ENCODE measurements at places on chromosomes 12 and 14.

GRCh38 chr14:95495538-95496025 is 20.9 kb downstream of the SYNE3 start:
- no peak for DNase-seq

GRCh38 chr12:106074706-106075392 is 63.9 kb downstream of the NUAK1 start:
- no peak for DNase-seq

- DNase-seq = peak; percentile 88
Observed at GRCh38 chr12:38904537-38905479, 583 bp downstream of the CPNE8 start.

GRCh38 chr12:2346416-2346815 is 293.6 kb downstream of the CACNA1C start:
- no peak for DNase-seq

DNA sequence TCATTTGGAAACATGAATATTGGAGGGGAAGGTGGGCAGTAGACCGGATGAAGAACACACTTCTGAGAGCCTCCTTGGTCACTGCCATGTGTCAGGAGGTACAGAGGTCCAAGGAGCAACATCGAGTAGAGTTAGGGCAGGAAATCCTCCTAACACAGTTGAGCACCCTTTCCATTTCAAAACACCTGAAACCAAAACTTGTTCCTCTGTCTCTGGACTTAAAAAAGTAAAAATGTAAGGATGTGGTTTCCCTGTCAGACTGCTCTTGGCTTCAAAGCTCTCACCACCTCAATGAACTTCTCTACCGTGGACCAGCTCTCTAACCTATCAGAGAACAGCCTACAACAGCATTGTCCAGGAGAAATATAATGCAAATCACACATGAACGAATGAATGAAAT is 573.9 kb downstream of the NOVA1 start:
- DNase-seq = no peak

DNA sequence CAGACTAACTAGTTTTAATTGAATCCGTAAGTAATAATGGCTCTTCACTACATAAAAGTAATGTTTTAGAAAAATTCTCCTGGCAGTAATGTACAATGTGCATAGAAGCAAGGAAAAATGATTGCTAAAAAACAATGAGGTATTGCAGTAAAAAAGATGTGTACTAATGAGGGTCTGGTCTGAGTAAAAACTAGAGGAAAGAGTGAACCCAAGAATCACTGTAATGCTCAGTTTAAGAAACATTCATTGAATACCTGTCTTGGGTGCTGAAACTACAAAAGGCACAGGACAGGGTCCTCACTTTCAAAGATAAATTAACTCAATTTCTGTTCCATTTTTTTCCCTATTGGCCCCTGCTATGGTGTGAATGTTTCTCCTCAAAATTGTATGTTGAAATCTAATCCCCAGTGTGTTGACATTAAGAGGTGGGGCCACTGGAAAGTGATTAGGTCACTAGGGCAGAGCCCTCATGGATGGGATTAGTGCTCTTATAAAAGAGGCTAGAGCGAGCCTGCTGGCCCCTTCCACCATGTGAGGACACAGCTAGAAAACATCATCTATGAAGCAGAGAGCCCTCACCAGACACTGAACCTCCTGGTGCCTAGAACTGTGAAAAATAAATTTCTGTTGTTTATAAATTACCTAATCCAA is 51.6 kb downstream of the RPS6KA5 start:
- no peak for DNase-seq

DNA sequence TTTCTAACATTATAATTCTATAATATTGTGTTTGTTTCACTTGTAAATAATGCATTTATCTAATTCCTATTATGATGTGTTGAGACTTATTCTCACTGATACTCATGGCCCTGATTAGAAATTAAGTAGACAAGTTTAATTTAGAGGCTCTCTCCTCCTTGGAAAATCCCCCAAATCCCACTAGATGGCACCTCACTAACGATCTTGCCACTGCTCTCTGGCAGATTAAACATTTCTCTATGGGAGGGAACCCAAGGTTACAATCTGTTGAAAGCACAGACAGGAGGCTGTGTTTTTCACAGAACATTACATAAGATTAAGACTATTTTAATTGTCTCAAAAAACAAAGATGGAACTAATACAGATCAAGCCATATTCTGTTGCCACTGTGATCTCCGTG is 318.7 kb downstream of the LRFN5 start:
- DNase-seq = no peak

DNA sequence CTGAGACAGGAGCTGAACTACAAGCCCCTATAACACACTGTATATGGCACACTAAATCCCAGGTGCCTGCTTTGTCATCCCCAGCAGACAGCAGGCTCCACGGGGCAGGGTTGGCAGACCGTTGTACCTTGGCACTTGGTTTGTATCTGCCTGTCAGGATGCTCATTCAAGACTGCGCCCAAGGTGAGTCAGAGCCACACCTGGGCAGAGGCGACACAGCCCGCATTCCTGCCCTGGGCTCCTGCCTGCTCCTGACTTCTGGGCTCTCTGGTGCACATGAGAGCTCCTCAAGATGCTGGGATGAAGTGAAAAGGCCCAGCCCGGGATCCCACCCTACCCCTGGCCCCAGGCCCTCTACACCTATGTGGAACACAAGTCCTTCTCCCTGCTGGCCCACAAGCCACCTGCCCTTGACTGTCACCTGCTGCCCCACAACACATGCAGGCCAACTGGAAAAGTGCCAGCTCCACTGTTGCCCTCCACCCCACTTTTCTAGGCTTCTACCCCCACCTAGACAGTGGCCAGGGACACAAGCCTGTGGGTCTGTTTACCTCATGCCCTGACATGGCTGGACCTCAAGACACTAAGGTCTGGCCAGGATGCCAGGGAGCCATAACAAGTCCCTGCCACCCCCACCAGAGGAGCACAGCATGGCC is 30.8 kb upstream of the PNMA1 start:
- no peak for DNase-seq

- no peak for DNase-seq
Observed at GRCh38 chr14:88421286-88421685, 35.8 kb downstream of the SPATA7 start.

- no peak for DNase-seq
Observed at GRCh38 chr14:102722646-102723045, 54.6 kb upstream of the TRAF3 start.

DNA sequence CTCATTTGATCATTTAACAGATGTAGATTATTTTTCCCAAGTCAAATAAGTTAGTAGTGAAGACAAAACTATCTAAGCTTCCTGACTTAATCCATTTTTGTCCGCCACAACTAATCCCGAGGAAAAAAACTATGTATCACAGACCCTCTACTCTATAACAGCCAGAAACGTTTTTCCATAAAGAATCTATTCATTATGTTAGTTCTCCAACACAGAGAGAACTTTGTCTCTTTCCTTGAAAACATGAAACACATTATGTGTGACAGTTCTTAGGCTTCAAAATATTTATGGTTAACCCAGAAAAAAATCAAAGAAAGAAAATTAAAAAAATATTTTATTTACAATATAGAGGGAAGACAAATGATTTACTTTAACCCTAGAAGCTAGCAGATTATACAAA is 100.1 kb downstream of the PLEKHG7 start:
- DNase-seq = no peak

- DNase-seq = no peak
Observed at GRCh38 chr14:26206640-26207039, 391.2 kb downstream of the NOVA1 start.

GRCh38 chr12:2432856-2433255 is 361.9 kb upstream of the FKBP4 start:
- no peak for DNase-seq

DNA sequence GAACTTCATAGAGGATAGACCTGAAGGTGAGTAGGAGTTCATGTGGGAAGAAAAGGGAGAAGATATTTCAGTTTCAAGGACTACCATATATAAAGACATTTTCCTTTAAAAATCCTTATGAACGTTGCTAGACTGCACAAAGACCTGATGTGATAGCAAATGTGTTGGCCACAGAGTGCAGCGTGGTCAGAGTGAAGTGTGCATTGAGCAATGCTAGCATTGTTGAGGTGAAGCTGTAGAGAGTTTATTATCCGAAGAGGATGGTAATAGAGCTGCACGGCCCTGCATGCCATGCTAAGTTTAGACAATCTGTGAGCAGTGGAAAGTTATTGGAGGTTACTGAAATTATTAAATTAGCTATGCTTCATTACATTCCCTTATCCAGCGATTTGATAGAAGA is 413.0 kb downstream of the CCDC91 start:
- DNase-seq = no peak

- no peak for DNase-seq
Observed at GRCh38 chr14:80055226-80055625, 156.1 kb downstream of the DIO2 start.

DNA sequence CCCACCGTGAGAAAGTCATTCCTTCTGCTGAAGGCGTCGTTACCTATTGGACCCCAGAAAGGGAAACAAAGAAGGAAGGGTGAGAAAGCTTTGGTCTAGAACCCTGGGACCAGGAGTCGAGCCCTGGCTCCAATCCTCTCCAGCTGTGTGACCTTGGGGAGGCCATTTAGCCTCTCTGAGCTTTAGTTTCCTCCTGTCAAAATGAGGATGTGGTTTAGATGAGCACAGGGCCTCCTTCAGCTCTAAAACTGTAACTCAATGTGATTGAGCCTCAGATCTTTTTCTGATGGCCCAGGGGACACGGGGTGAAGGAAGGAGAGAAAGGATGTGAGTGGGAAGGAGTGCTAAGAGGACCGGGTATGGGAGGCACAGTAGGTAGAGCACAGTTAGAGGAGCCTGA is 7.7 kb downstream of the JDP2 start:
- no peak for DNase-seq

DNA sequence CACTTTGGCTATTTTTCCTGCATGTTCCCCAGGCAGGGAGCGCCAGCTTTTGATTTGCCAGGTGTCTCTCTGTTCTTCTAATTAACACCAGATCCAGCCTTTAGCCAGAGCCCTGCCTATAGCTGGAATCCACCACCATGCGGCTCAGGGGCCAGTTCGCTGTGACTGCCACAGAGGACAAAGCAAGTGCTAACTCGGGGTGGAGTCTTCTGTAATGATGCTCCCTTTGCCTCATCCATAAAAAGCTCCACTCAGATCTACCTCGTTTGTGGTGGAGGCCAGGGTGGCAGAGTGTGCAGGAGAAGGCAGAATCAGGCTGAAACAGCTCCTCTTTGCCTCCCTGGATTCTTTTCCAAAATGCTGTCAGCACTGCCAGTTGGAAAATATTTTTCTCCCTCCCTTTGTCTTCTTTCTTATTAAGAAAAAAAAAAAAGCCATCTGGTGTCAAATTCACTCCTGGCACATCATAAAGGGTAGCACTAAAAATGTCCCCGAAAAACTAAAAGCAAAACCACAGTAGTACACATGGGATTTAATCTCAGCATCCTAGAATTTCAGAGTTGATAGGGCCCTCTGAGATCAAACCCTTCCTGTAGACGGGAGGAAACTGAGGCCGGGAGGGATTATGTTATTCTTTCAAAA is 18.0 kb upstream of the CTDSP2 start:
- DNase-seq = no peak

- no peak for DNase-seq
Observed at GRCh38 chr12:124238886-124239285, 56.0 kb upstream of the RFLNA start.

DNA sequence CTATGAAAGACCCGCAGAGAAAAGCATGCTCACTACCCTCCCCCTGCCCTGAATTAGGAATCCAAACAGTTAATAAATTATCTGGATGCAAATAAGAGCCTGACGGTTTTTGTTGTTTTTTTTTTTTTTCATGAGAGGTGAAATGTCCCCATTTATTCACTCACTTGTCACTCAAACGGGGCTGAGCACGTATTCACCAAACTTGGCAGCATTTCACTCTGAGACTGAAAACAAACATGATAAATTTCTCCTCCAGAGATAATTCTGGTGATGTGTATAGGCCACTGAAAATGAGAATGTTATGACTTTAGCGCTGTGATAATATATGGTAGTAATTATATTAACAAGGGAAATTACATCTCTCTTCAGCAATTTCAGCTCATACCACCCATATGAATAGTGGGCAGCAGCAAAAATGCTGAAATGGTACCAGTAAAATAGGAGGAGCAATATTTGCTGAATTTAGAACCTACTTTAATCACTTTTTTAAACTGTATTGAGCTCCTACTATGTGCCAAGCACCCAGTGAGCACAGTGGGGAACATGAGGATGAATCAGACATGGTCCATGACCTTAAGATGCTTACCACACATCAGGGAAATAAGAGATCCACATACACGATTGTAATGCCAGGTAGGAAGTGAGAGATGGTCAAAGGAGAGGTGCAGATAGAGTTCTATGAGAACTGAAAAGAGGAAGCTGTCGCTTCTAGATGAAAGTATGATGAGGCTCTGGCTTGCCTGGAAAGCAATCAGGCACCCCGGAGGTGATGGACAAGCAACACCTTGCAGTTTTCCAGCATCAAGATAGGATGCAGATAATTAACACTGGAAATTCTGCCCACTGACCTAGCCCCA is 286.5 kb upstream of the TMPO start:
- no peak for DNase-seq

DNA sequence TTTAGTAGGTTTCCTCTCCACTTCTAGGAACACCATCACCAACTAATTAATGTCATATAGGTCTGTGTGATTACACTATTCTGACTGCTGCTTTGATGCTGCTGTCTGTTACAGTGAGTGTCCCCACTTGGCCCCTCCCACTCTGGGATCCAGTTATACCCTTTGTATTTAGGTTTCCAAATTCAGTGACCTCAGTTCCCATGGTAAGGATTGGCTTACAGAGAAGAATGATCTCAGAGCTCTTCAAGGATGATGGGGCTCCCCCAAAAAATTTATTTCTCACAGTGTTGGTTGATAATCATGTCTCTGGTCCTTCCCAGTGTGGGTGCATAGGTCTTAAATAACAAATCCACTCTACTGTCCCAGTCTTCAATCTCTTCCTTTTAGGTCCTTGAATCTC is 210.0 kb upstream of the MYL2 start:
- DNase-seq = no peak

DNA sequence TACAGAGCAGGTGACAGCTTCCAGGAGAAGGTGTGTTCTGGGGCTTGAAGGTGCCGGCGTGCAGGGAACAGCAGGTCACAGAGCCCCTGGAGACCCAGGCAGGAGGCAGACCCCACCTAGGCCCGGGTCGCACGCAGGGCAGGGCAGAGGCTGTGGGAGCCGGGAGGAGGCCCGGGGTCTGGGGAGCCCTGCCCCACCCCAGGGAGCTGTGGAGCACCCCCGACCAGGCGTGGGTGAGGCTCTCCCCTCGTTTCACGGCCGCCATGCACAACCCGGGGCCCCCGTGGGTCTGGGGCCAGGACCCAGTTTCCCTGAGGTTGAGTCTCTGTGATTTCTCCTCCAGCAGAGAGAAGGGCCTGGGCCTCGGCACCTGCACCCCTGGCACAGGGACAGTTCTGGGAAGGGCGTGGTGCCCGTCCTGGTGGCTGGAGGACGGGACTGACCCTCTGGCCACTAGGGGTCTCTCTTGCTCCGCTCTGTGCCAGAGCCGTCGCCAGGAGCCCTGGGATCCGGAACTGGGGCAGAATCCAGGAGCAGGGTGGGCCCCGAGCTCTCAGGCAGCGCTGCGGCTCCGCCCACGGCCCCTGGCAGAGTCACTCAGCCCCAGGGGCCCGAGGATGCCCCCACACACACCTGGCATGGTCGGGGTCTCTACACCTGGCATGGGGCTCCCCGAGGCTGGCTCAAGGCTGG is 75.2 kb upstream of the FBRSL1 start:
- DNase-seq = peak; percentile 80

GRCh38 chr12:14403711-14404196 is 38.3 kb downstream of the ATF7IP start:
- DNase-seq = peak; percentile 66

GRCh38 chr14:74237441-74237840 is 1.8 kb upstream of the VSX2 start:
- no peak for DNase-seq

Measured in hematopoietic multipotent progenitor cell treated with erythropoietin and hydrocortisone succinate and interleukin-3 and kit ligand, for 8 days (in vitro differentiated cells).